ENCODE measurements at places on chromosomes 3 and 15.
A peak's percentile ranks its signal among the peaks of the same experiment; 100 is the strongest.

GRCh38 chr3:178381555-178381954 is 154.7 kb upstream of the KCNMB2 start:
- no peak for DNase-seq

GRCh38 chr3:161821591-161821990 is 325.0 kb downstream of the OTOL1 start:
- DNase-seq = no peak

GRCh38 chr3:143276592-143276991 is 157.0 kb downstream of the CHST2 start:
- DNase-seq = no peak

DNA sequence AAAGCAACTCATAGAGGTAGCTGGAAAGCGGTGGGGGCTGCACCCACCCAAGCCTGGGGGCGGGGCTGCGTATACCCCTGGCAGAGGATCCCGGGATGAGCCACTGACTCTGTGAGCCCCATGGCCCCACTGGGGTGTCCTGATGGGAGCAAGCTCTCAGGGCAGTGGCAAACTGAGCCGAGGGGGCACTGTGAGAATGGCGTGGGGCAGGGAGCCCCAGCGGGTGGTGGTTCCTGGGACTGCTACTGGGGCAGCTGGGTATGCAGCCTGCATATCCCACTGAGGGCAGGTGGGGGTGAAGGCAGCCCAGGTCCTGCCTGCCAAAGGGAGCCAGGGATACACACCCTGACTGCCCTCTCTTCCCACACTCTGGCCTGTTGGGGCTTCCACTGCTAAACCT is 59.4 kb downstream of the DNAJB8 start:
- no peak for DNase-seq

- DNase-seq = no peak
These were observed 10.7 kb upstream of the TRAK1 start for GRCh38 chr3:42080453-42080872.

DNA sequence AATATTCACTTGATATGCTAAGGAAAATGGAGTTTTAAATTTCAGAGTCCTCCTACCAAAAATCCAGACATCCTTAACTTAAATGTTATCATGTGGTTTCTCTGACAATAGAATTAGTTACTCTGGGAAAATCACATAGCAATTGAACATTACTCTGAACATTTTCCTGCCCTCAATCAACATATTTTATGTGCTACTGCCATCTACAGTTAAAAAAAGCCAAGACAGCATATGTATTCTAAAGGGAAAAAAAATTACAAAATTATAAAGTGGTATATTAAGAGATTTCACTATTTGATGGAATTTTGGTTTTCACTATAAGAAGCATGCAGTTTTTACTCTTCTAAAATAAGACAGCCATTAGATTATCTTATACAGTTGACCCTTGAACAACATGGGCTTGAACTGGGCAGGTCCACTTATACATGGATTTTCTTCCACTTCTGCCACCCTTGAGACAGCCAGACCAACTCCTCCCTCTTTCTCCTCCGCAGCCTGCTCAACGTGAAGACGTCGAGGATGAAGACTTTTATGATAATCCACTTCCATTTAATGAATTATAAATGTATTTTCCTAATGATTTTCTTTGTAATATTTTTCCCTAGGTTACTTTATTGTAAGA is 122.3 kb downstream of the ATP1B3 start:
- DNase-seq = no peak

- no peak for DNase-seq
These were observed 77.5 kb upstream of the IL12A start for GRCh38 chr3:159910991-159911663.

GRCh38 chr3:52370531-52370930 is 54.4 kb downstream of the DNAH1 start:
- DNase-seq = no peak

GRCh38 chr3:38085943-38086324 is 46.9 kb downstream of the DLEC1 start:
- DNase-seq = no peak

DNA sequence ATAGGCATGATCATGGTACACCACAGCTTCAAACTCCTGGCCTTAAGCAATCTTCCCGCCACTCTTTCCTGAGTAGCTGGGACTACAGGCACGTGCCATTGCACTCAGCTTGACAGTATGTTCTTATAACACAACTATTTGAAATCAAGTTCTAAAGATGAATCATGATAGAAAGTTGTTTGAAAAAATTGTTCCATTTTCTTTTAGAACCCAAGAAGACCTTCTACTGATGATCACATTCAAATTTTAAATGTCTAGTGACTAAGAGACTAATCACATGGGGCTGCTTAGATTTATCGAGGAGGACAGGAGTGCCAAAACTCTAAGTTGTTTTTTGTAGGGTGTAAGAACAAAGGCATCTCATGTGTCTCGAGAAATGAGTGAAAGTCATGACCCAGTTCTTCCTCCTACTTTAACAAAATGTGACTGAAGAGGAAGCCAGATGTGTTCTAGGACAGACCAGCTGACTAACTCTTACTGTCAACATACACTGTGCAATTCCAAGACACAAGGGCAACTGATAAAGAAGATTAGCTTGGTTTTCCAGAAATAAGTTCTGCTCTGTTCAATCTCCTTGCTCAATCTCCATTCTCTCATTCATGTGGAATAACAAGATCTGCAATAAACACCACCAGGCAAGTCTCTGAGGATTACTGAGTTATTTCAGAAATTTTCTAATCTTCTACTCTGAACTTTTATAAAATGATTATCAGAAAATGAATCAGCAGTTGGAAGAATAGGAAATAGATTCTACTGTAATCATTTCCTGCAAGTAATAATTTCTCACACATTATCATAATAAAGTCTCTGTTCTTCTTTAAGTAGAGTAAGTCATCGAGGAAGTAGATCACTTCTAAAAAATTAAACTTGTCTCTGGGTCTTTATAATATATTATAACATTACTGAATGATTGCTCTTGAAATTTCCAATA is 122.6 kb upstream of the CCNL1 start:
- DNase-seq = no peak

- DNase-seq = no peak
These were observed 207.5 kb upstream of the DPH6 start for GRCh38 chr15:35753486-35753885.

- no peak for DNase-seq
These were observed 838.5 kb downstream of the TUSC7 start for GRCh38 chr3:117547956-117548550.

GRCh38 chr3:150079029-150079739 is 108.5 kb upstream of the PFN2 start:
- no peak for DNase-seq

GRCh38 chr15:75019916-75020315 is 3.5 kb upstream of the PPCDC start:
- no peak for DNase-seq

DNA sequence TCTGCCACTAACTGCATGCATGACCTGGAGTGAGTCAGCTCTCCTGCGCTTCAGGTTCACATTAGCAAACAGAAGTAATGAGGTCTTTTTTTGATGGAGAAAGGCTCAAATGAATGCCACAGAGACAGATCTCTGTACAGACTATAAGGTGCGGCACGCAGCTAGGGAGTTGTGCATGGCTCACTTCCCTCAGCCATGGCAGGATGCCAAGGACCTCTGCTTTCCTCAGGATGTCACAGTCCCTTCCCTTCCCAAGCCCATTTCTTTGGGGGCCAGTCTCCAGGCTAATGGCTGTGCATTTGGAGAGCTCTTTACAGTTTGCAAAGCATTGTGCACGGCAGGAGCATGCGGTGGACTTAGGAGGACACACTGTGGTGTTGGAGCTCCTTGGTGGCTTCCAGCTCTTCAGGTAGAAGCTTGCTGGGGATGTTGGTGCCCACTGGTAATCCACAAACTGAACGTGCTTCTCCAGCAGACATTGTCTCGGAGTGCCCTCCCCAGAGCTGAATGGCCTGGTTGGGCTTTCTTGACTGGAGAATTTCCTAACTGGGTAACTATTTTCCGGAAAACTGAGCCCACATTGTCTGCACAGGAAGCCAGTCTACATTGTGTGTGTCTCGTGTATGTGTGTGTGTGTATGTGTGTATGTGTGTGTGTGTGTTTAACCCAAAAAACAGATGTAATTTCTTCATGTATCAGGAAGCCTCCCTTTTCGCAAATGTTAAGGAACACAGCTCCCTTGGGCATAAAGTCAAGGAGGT is 172.5 kb upstream of the TLE3 start:
- DNase-seq = no peak

DNA sequence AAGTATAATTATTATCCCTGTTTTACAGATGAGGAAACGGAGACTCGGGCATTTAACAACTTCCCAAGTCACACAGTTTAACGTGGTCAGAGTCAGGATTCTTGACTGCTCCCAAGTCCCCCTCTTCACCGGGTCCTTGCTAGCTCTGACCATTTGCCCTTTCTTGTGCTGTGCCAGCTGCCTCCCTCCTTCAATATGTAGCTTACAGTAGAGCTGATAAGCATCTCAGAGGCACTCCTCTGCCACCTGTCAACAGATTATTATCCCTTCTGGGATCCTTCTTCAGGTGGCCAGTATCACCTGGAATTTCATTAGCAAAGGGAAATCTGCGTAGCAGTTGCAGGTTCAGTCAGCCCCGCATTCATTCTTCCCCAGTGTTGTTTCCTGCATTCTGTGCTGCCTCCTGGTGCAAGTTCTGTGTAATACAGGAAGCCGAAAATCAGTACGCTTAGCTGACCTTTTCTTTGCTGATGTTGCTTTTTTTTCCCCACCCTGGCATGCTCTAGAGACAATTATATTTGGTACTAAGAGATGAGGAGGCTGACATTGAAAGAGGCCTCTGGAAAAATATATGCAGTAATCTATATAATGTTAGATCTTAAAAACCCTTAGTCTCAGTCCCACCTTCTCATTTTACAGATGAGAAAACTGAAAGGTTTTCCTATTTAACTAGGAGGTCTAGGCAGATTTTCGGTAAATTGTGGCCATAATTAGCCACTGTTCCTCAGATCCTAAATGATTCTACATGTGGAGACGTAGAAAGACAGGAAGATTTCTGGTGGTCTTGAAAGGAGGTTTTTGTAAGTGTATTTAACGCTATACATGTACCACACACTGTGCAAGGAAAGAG is 24.8 kb downstream of the TMOD2 start:
- DNase-seq = peak; percentile 53

- DNase-seq = no peak
These were observed 43.7 kb downstream of the ISL2 start for GRCh38 chr15:76380249-76380648.

All from dorsolateral prefrontal cortex (tissue), 122 donors.